ENCODE measurements at places on chromosomes 2 and 18.

GRCh38 chr18:54013452-54013851 is 211.0 kb downstream of the MBD2 start:
- no peaks in the 10 kb centered on the region for H3K27me3 ChIP-seq
- H3K27ac ChIP-seq, result no peak overlapping the region
- no peaks in the 10 kb centered on the region for H3K4me1 ChIP-seq
- no peak for DNase-seq

DNA sequence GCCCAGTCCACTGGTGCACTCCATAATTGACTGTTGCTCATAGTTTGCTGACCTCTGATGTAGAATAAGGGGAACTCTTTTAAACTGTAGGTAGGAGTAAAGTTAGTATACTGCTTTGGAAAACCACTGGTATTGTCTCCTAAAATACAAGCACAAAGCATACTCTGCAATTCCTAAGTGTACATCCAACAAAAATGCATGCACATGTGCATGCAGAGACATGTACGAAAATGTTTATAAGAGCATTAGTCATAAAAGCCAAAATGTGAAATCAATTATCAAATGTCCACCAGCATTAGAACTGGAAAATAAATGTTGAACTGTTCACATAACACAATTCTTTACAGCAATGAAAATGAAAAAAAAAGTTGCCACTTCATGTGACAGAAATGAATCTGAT is 39.8 kb upstream of the DDX18 start:
- no peaks in the 10 kb centered on the region for H3K4me1 ChIP-seq
- H3K4me3 ChIP-seq, result no peak overlapping the region
- no peak for DNase-seq
- no peak overlapping the region for H3K27ac ChIP-seq
- no peaks in the 10 kb centered on the region for H3K36me3 ChIP-seq

GRCh38 chr2:191981706-191982105 is 134.8 kb upstream of the CAVIN2 start:
- H3K4me1 ChIP-seq, result no peaks in the 10 kb centered on the region
- no peak overlapping the region for H3K27ac ChIP-seq
- no peaks in the 10 kb centered on the region for H3K27me3 ChIP-seq
- no peak for DNase-seq
- H3K4me3 ChIP-seq, result no peak overlapping the region
- no peaks in the 10 kb centered on the region for H3K36me3 ChIP-seq

- H3K36me3 ChIP-seq, result no peaks in the 10 kb centered on the region
- no peaks in the 10 kb centered on the region for H3K27me3 ChIP-seq
- H3K4me3 ChIP-seq, result no peak overlapping the region
- no peaks in the 10 kb centered on the region for H3K4me1 ChIP-seq
- DNase-seq, result no peak
Observed at GRCh38 chr18:80252136-80252535, 4.8 kb upstream of the PARD6G start.

GRCh38 chr2:187580462-187581124 is 26.4 kb upstream of the TFPI start:
- no peaks in the 10 kb centered on the region for H3K27me3 ChIP-seq
- no peak overlapping the region for H3K27ac ChIP-seq
- H3K4me3 ChIP-seq, result no peak overlapping the region
- no peaks in the 10 kb centered on the region for H3K36me3 ChIP-seq

DNA sequence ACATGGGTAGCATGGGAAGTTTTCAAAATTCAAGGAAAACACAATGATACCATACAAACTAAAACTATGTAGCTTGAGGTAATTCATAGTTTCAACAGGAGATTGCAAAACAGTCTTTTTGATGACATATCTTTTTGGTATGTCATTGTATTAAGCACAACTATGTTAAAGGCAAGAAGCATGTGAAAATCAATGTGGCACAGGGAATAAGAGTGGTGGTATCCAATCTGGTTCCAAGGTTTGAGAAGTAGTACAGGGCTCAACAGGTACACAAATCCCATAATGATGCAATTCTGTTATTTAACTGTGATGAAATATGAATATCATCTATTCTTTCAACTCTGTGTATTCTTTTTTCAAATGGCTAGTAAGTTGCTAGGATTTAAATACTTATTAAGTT is 16.4 kb upstream of the DLX2 start:
- H3K27me3 ChIP-seq, result peaks cover 22% of the 10 kb centered on the region
- no peak overlapping the region for H3K4me3 ChIP-seq
- H3K4me1 ChIP-seq, result peaks cover 9% of the 10 kb centered on the region

GRCh38 chr2:161159456-161160225 is 587 bp upstream of the TANK start:
- peak overlapping the region; percentile 95 for H3K27ac ChIP-seq
- peaks cover 20% of the 10 kb centered on the region for H3K36me3 ChIP-seq
- no peaks in the 10 kb centered on the region for H3K27me3 ChIP-seq
- peak overlapping the region; percentile 93 for H3K4me3 ChIP-seq
- DNase-seq, result no peak

DNA sequence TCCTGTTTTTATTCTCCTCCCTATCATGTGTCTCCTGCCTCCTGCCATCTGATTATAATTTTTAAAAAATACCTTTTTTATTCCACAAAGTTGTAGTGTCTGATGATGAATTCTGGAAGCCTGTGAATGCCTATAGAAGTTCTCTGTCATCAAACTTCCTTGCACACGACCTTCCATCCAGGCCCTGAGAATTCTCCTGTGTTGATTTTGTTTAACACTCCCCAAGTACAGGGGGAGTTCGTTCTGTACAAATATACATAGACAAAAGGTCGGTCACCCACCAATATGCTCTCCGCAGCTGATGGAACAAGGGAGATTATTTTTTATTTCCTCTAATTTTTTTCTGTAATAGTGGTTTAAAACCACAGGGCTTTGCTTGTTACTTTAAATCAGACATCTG is 232.5 kb downstream of the PIEZO2 start:
- no peaks in the 10 kb centered on the region for H3K36me3 ChIP-seq
- H3K27me3 ChIP-seq, result no peaks in the 10 kb centered on the region
- no peak for DNase-seq
- no peak overlapping the region for H3K4me3 ChIP-seq

DNA sequence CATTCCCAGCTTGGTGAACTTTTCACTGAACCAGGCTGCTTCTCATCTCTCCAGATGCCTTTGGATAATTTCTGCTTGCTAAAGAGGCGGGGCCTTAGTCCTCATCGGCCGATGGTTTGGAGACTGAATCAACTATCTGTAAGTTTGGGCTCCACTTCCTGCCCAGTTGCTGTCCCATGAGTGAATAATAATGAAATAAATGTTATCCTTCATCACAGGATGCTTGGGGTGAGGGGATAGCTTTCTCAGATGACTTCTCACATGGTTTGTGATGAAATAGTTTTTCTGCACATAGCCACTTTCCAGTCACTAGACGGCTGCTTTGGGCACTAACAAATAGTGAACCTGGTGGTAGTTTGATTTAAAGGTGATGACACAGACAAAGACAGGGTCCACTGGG is 376.6 kb upstream of the TRIB2 start:
- H3K4me1 ChIP-seq, result no peaks in the 10 kb centered on the region
- no peak overlapping the region for H3K27ac ChIP-seq
- no peaks in the 10 kb centered on the region for H3K36me3 ChIP-seq
- no peak for DNase-seq
- no peaks in the 10 kb centered on the region for H3K27me3 ChIP-seq

- no peak for DNase-seq
- H3K27me3 ChIP-seq, result no peaks in the 10 kb centered on the region
- H3K4me3 ChIP-seq, result peak overlapping the region; percentile 46
- no peak overlapping the region for H3K27ac ChIP-seq
- H3K36me3 ChIP-seq, result no peaks in the 10 kb centered on the region
Observed at GRCh38 chr2:191571163-191571769, 106.7 kb upstream of the NABP1 start.

- H3K27me3 ChIP-seq, result no peaks in the 10 kb centered on the region
- peaks cover 10% of the 10 kb centered on the region for H3K36me3 ChIP-seq
- no peak for DNase-seq
- H3K27ac ChIP-seq, result no peak overlapping the region
- H3K4me1 ChIP-seq, result peaks cover 4% of the 10 kb centered on the region
Observed at GRCh38 chr18:62842898-62843297, 127.6 kb downstream of the PHLPP1 start.

- no peaks in the 10 kb centered on the region for H3K36me3 ChIP-seq
- no peak for DNase-seq
- peaks cover 56% of the 10 kb centered on the region for H3K4me1 ChIP-seq
- H3K4me3 ChIP-seq, result peak overlapping the region; percentile 76
Observed at GRCh38 chr2:160490733-160491685, 2.6 kb downstream of the RBMS1 start.

DNA sequence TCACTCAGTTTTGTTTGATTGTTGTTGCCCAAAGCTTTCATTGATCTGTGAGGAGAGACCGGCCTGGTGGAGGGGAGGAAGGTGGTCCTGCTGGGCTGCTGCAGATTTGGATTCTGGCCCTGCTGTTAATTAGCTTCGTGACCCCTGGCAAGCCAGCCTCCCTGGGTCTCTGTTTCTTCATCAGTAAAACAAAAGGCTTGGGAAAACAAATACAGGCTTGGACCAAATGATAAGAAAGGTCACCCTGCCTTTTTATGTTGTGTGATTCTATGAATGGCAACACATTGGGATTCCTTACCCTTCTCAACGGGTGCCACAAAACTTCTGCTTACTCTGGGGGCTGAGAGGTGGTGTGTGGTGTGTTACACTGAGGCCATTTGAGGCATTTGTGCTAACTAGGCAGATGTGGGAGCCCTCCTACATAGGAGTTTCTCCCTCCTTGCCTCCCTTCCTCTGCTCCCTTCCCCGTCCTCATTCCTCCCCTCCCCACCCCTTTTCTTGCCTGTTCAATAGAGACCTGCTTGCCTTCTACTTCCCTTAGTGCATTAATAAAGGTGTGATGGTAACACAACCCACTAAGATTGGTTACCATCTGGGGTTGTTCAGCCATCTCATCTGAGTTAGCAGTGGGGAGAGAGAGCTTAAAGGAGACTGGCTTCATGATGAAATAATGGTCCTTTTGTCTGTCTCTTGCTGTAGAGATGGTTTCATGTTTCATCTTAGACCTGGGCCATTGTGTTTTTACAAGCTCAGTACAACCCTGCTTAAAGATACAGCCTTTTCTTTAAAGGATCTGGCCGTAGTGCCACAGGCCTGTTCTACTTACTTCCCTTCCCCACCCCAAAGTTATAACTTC is 96.2 kb downstream of the TANC1 start:
- no peak overlapping the region for H3K4me3 ChIP-seq
- no peaks in the 10 kb centered on the region for H3K27me3 ChIP-seq
- H3K27ac ChIP-seq, result peak overlapping the region; percentile 68
- peaks cover 6% of the 10 kb centered on the region for H3K4me1 ChIP-seq

- no peak overlapping the region for H3K4me3 ChIP-seq
- H3K27me3 ChIP-seq, result no peaks in the 10 kb centered on the region
- no peak for DNase-seq
- H3K36me3 ChIP-seq, result no peaks in the 10 kb centered on the region
- H3K4me1 ChIP-seq, result peaks cover 95% of the 10 kb centered on the region
- peak overlapping the region; percentile 81 for H3K27ac ChIP-seq
Observed at GRCh38 chr2:42928692-42929545, 136.5 kb upstream of the HAAO start.

DNA sequence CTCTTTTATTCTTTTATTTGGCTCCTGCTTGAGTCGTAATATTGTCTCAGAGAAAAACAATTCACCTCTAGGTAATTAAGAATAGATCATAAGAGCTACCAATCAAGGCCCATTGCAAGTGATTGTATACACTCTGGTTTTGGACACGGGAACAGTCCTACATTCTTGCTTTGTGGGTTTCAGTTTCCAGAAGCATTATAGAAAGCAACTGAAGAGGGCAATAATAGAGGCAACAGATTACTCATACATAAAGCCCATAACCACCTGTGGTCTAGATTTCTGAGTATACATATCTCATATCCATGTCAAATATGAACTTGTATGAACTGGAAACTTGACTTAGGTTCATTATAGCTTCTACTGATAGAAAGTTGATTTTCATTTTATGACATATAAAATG is 65.4 kb downstream of the DIS3L2 start:
- H3K36me3 ChIP-seq, result no peaks in the 10 kb centered on the region
- no peak overlapping the region for H3K27ac ChIP-seq
- no peaks in the 10 kb centered on the region for H3K27me3 ChIP-seq
- no peak for DNase-seq
- no peaks in the 10 kb centered on the region for H3K4me1 ChIP-seq
- no peak overlapping the region for H3K4me3 ChIP-seq

GRCh38 chr2:48695991-48696390 is 59.5 kb downstream of the LHCGR start:
- H3K27me3 ChIP-seq, result no peaks in the 10 kb centered on the region
- no peak overlapping the region for H3K4me3 ChIP-seq
- no peak for DNase-seq
- H3K27ac ChIP-seq, result no peak overlapping the region
- H3K36me3 ChIP-seq, result no peaks in the 10 kb centered on the region

DNA sequence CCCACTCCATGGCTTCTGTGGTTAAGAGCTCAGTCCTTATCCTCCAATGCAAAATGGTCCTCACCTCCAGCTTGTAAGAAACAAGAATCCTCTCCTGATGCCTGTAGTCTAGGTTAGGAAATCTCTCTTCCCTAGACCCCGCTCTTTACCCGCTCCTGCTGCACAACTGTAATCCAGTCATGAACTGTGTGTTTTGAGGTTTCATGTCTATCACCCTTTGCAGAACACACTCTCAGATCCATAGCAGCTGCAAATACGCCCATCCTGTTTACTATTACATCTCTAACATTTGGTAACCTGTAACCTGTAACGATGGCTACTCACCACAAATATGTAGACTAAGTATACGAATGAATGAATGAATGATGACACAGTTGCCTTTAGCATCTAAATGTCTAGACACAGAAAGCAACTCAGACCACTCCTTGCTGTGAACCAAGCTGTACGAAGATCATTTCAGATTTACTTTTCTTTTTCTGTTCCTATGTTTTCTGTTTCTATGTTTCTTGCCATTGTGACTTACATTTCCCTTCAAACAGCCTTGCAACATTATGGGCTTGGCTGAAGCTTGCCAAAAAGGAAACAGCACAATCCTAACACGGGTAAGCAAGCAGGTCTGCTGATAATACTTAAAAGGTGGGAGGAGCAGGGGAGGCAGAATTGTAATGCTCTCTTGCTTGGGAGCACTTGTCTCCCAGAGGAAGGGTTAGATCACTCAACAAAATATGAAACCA is 53.7 kb downstream of the EPHA4 start:
- H3K27me3 ChIP-seq, result no peaks in the 10 kb centered on the region
- no peaks in the 10 kb centered on the region for H3K36me3 ChIP-seq
- H3K4me1 ChIP-seq, result peaks cover 21% of the 10 kb centered on the region
- no peak for DNase-seq
- peak overlapping the region; percentile 3 for H3K4me3 ChIP-seq
